ENCODE measurements at places on chromosomes 7 and 10. TPM values are rescaled to one million over a fixed set of nuclear protein-coding genes. Genes with fewer than 3 reads are reported as not detected.
A peak's percentile ranks its signal among the peaks of the same experiment; 100 is the strongest.

The CYP2E1 gene
- 3.5 TPM for total RNA-seq

The SCIN gene
- 57.4 TPM for total RNA-seq

- H3K27me3 ChIP-seq: no peaks in the 10 kb centered on the region
- H3K4me1 ChIP-seq: no peaks in the 10 kb centered on the region
- H3K4me3 ChIP-seq: no peak overlapping the region
Measured at GRCh38 chr7:66140924-66141323, 26.3 kb downstream of the CRCP start.

GRCh38 chr10:95391581-95392216 is 100.9 kb upstream of the PDLIM1 start:
- H3K27me3 ChIP-seq: no peaks in the 10 kb centered on the region
- H3K4me1 ChIP-seq: peaks cover 4% of the 10 kb centered on the region
- no peak overlapping the region for H3K4me3 ChIP-seq
- H3K36me3 ChIP-seq: no peaks in the 10 kb centered on the region
- no peak overlapping the region for H3K27ac ChIP-seq
- no peak for DNase-seq

The MRPS16 gene
- total RNA-seq: 90.5 TPM

The CTAGE6 gene
- not detected for total RNA-seq

GRCh38 chr10:71080381-71081228 is 131.8 kb upstream of the UNC5B start:
- DNase-seq: peak; percentile 6
- no peak overlapping the region for H3K27ac ChIP-seq
- H3K4me3 ChIP-seq: no peak overlapping the region
- H3K36me3 ChIP-seq: no peaks in the 10 kb centered on the region
- no peaks in the 10 kb centered on the region for H3K27me3 ChIP-seq
- no peaks in the 10 kb centered on the region for H3K4me1 ChIP-seq

GRCh38 chr10:269440-270074 is 134.3 kb downstream of the ZMYND11 start:
- H3K27me3 ChIP-seq: no peaks in the 10 kb centered on the region
- DNase-seq: no peak
- no peak overlapping the region for H3K27ac ChIP-seq
- H3K4me1 ChIP-seq: no peaks in the 10 kb centered on the region
- H3K4me3 ChIP-seq: no peak overlapping the region

GRCh38 chr7:69272101-69272500 is 326.2 kb upstream of the AUTS2 start:
- no peak overlapping the region for H3K27ac ChIP-seq
- no peaks in the 10 kb centered on the region for H3K4me1 ChIP-seq
- no peaks in the 10 kb centered on the region for H3K36me3 ChIP-seq
- no peak for DNase-seq
